Immature natural killer cell (primary cell): ENCODE measurements at places on chromosomes 11 and 22.
A peak's percentile ranks its signal among the peaks of the same experiment; 100 is the strongest.

DNA sequence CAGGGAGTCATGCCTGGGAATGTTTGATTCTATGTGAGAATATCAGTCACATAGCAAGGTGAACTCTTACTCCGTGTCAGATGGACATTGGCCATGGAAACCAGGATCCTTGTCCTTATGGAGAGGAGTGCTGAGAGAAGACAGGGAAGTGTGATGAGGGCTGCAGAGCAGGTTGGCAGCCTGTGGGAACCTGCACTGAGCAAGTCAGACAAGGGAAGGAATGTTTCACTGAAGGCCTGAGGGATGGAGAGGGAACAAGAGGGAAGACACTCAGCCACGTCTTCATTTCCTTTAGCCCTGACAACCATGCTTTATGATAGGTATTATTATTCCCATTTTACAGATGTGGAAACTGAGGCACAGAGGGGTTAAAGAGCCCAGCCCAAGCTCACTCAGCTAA is 38.4 kb upstream of the HORMAD2 start:
- H3K4me1 ChIP-seq = no peaks in the 10 kb centered on the region
- H3K27me3 ChIP-seq = no peaks in the 10 kb centered on the region
- H3K36me3 ChIP-seq = no peaks in the 10 kb centered on the region
- DNase-seq = no peak
- H3K27ac ChIP-seq = no peak overlapping the region

GRCh38 chr11:2881981-2882375 is 3.6 kb downstream of the CDKN1C start:
- peaks cover 9% of the 10 kb centered on the region for H3K4me1 ChIP-seq
- H3K36me3 ChIP-seq = no peaks in the 10 kb centered on the region
- H3K4me3 ChIP-seq = no peak overlapping the region
- no peak overlapping the region for H3K27ac ChIP-seq
- H3K27me3 ChIP-seq = peaks cover 2% of the 10 kb centered on the region

- no peaks in the 10 kb centered on the region for H3K36me3 ChIP-seq
- DNase-seq = no peak
- peaks cover 7% of the 10 kb centered on the region for H3K27me3 ChIP-seq
- H3K4me3 ChIP-seq = no peak overlapping the region
- peaks cover 69% of the 10 kb centered on the region for H3K4me1 ChIP-seq
These were observed 5.4 kb downstream of the PI4KA start for GRCh38 chr22:20853236-20853660.

- no peaks in the 10 kb centered on the region for H3K36me3 ChIP-seq
- H3K4me3 ChIP-seq = no peak overlapping the region
- H3K27me3 ChIP-seq = no peaks in the 10 kb centered on the region
- no peak for DNase-seq
These were observed 45.8 kb downstream of the PPFIBP2 start for GRCh38 chr11:7559398-7560283.

DNA sequence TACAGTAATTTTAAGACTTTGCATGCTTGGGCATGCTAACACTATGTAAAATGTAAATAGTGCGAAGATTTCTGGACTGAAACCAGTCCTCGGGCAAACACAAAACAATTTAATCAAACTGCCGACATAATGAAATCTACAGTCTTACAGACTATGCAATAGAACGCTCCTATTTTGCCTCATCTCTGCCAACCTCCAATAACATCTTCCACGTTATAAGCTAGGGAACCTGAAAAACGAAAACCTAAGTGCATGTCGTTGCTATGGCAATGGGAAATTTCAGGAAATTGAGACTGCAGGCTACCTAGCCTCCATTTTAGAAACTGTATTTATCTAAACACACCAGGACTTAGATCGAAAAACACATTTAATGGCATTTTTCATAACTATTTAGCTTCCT is 1.1 kb downstream of the CSTF3 start:
- no peak for DNase-seq
- H3K36me3 ChIP-seq = no peaks in the 10 kb centered on the region
- H3K4me1 ChIP-seq = peaks cover 72% of the 10 kb centered on the region

DNA sequence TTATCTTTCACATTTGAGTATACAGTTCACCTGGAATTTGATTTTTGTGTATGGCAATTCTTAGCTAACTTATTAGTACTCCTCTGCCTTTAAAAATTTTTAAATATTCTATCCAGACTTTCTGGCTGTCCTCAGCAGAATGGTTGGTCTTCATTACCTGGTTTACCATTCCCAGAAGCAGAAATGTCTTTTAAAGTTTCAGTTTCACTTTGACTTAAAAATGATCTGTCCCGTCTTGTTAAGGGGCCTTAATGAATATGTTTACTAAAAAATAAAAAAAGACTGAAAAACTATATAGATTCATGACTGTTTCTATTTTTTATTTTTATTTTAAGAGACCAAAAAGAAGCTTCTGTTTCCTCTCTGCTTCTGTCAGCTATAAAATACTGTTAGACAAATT is 70.5 kb upstream of the TNRC6B start:
- DNase-seq = no peak
- peaks cover 71% of the 10 kb centered on the region for H3K4me1 ChIP-seq
- peak overlapping the region; percentile 85 for H3K4me3 ChIP-seq
- no peaks in the 10 kb centered on the region for H3K27me3 ChIP-seq
- peak overlapping the region; percentile 81 for H3K27ac ChIP-seq

DNA sequence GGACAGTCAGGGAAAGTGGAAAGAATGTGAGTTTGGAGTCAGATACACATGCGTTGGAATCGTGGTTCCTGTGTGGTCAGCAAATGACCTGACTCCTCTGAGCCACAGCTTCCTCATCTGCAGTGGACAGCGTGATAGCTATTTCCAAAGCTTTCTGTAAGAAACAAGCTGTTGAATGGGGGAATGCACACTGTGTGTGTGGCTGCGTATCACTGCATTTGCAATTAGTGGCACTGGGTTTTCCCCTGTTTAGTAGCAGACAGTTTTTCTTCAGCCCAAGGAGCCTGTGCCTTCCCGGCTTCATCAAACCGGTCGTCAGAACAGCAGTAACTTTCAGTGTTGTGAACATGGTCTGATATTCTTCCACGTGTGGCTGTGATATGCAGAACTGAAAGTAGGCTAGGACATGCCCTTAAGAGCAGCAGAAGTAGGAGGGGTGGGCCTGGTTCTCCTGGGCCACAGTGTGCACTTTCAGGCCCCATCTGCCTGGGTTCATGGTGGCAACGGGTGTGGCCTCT is 121.5 kb downstream of the RRAS2 start:
- H3K36me3 ChIP-seq = no peaks in the 10 kb centered on the region
- DNase-seq = no peak

DNA sequence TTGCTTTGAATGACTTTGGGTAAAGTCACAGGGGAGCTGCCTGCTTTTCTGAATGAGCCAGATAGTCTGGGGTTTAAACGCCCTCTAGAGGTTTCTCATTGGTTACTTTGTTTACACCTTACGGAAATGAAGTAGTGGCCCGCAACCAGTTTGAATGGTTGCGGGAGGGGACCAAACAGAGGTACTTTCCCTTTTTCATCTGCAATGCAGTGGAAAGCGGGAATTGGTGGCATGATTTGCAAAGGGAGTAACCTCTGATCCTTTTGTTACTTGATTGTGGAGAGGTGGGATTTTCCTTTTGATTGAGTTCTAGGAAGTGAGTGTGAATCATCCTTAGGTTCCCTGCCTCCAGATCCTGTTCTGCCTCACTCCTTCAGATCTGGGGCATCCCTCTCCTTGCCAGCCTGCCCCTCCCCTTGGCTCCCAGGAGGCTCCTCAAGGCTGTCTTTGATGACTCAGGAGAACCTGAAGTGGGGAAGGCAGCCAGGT is 15.9 kb upstream of the GLYATL1 start:
- H3K4me1 ChIP-seq = no peaks in the 10 kb centered on the region
- H3K4me3 ChIP-seq = no peak overlapping the region
- H3K36me3 ChIP-seq = no peaks in the 10 kb centered on the region
- no peak for DNase-seq
